SJSA1 (cell line): ENCODE measurements at places on chromosomes 5 and 9. TPM values are rescaled to one million over a fixed set of nuclear protein-coding genes. Genes with fewer than 3 reads are reported as not detected.

The CEL gene
- total RNA-seq = 0.61 TPM in 1 of 2 replicates, not detected in the other

The PAPPA gene
- total RNA-seq = 1.9 and 5.3 TPM in 2 replicates

The ARID3C gene
- not detected in 2 replicates for total RNA-seq

The TLX3 gene
- not detected in 2 replicates for total RNA-seq

The COL5A1 gene
- 148 and 165 TPM in 2 replicates for total RNA-seq

The ITK gene
- total RNA-seq = not detected in 2 replicates

The ANGPTL2 gene
- total RNA-seq = 3.3 and 3.8 TPM in 2 replicates

The AGTPBP1 gene
- 7.9 and 11.2 TPM in 2 replicates for total RNA-seq

The INSL6 gene
- total RNA-seq = not detected in 2 replicates

The S1PR3 gene
- 12.5 and 25.8 TPM in 2 replicates for total RNA-seq

The F2RL2 gene
- total RNA-seq = 1.3 and 2.0 TPM in 2 replicates

The MSX2 gene
- 1.4 and 3.0 TPM in 2 replicates for total RNA-seq

The TENT4A gene
- total RNA-seq = 17.8 and 24.6 TPM in 2 replicates

The TIMD4 gene
- not detected in 2 replicates for total RNA-seq

The CD180 gene
- not detected in 2 replicates for total RNA-seq
